Aortic smooth muscle cell (primary cell): ENCODE measurements at places on chromosomes 3 and 15. TPM values are rescaled to one million over a fixed set of nuclear protein-coding genes. Genes with fewer than 3 reads are reported as not detected.

TGM5 gene
- not detected in 2 replicates for total RNA-seq

MUSTN1 gene
- total RNA-seq = not detected in 2 replicates

SPINK8 gene
- not detected in 2 replicates for total RNA-seq

CACNA2D3 gene
- total RNA-seq = 0.12 and 0.79 TPM in 2 replicates

IQCF5 gene
- not detected in 2 replicates for total RNA-seq

CEMIP gene
- total RNA-seq = 600 and 802 TPM in 2 replicates

IQCH gene
- 3.0 and 5.7 TPM in 2 replicates for total RNA-seq

RBMS3 gene
- total RNA-seq = 93.7 and 99.1 TPM in 2 replicates

PRKCD gene
- total RNA-seq = 2.8 and 5.0 TPM in 2 replicates

SEMA3F gene
- total RNA-seq = 8.7 and 19.8 TPM in 2 replicates

IQGAP1 gene
- total RNA-seq = 280 and 385 TPM in 2 replicates

REC114 gene
- not detected in 2 replicates for total RNA-seq

CNTN4 gene
- 0.19 TPM in 1 of 2 replicates, not detected in the other for total RNA-seq

ATP13A5 gene
- not detected in 2 replicates for total RNA-seq

SH2D7 gene
- total RNA-seq = not detected in 2 replicates

BCL2A1 gene
- 0.12 and 0.26 TPM in 2 replicates for total RNA-seq
